ENCODE measurements at places on chromosomes 3 and 15. TPM values are rescaled to one million over a fixed set of nuclear protein-coding genes. Genes with fewer than 3 reads are reported as not detected.

The ADGRG7 gene
- not detected for total RNA-seq

The EOMES gene
- 1.4 TPM for total RNA-seq

The ARHGAP31 gene
- total RNA-seq, result 11.9 TPM

The TMIE gene
- 0.25 TPM for total RNA-seq

The GOLGA8S gene
- 0.61 TPM for total RNA-seq

The C2CD4A gene
- not detected for total RNA-seq

DNA sequence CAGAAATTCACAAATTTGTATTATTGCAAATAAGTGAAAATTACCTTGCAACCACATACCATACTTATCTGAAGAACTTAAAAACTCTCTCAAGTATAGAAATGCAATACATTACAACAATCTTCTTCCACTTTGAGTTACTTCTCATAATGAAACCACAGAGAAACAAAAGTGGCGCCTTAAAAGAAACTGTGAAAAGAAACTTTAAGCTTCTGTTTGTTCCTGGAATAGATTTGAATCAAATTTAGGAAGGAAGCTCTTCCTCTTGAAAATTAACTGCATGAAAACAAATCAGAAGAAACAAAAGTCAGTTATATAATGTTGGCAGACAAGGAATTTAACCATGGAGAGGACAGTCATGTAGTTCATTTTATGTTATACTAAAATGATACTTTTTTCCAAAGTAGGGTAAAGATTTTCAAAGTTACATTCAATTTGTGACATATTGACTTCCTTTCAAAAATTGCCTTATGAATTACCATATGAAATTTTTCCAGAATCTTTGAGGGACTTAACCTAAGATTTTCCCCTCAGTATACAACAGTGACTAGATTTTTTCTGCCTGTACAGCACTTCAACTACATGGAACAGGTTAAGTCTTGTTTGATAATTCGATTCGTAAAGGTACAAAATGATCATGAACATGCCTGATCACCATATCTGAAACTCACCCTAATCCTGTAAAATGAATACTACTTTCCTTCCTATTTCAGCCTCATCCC is 57.6 kb upstream of the TNFSF10 start:
- DNase-seq, result no peak
- H3K4me3 ChIP-seq, result peak overlapping the region; percentile 19
- H3K4me1 ChIP-seq, result peaks cover 29% of the 10 kb centered on the region
- H3K27ac ChIP-seq, result peak overlapping the region; percentile 57

- H3K4me3 ChIP-seq, result no peak overlapping the region
These were observed 57.7 kb downstream of the TRIM69 start for GRCh38 chr15:44794072-44794471.

GRCh38 chr3:185052631-185053030 is 100.2 kb downstream of the C3orf70 start:
- no peak overlapping the region for H3K27ac ChIP-seq
- no peak overlapping the region for H3K4me3 ChIP-seq
- no peak for DNase-seq
- no peaks in the 10 kb centered on the region for H3K27me3 ChIP-seq

GRCh38 chr15:100939791-100940190 is 20.6 kb downstream of the LRRK1 start:
- no peaks in the 10 kb centered on the region for H3K4me1 ChIP-seq
- no peaks in the 10 kb centered on the region for H3K27me3 ChIP-seq
- H3K27ac ChIP-seq, result no peak overlapping the region
- no peak overlapping the region for H3K4me3 ChIP-seq

- H3K4me1 ChIP-seq, result no peaks in the 10 kb centered on the region
- DNase-seq, result no peak
- H3K36me3 ChIP-seq, result peaks cover 5% of the 10 kb centered on the region
- H3K27me3 ChIP-seq, result no peaks in the 10 kb centered on the region
- H3K27ac ChIP-seq, result no peak overlapping the region
These were observed 4.5 kb upstream of the RPSA start for GRCh38 chr3:39401983-39402382.

DNA sequence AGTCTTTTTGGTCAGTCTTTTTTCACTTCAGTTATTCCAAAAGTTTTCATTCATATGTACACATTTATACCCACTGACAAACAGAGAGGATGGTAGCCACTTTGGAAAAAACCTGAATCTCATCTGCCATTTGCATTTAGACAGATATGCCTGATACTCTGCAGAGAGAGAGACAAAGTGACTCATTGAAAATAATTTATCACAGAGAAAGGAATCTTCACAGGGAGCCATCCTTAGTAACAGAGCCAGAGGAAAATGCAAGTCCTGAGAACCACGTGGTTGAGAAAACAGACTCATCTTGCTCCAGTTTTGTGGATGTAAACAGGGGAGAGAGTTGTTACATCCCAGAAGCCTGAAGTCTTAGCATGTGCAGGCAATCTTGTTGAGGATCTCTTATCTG is 28.2 kb upstream of the PLAAT1 start:
- no peak overlapping the region for H3K4me3 ChIP-seq
- H3K36me3 ChIP-seq, result no peaks in the 10 kb centered on the region
- H3K4me1 ChIP-seq, result no peaks in the 10 kb centered on the region
- no peak for DNase-seq

GRCh38 chr3:99330281-99330680 is 308.1 kb upstream of the COL8A1 start:
- H3K4me1 ChIP-seq, result no peaks in the 10 kb centered on the region
- DNase-seq, result no peak
- no peak overlapping the region for H3K27ac ChIP-seq
- no peak overlapping the region for H3K4me3 ChIP-seq

- no peaks in the 10 kb centered on the region for H3K4me1 ChIP-seq
- H3K27me3 ChIP-seq, result no peaks in the 10 kb centered on the region
- H3K4me3 ChIP-seq, result no peak overlapping the region
- DNase-seq, result no peak
These were observed 56.3 kb downstream of the ABI3BP start for GRCh38 chr3:100936931-100937330.

DNA sequence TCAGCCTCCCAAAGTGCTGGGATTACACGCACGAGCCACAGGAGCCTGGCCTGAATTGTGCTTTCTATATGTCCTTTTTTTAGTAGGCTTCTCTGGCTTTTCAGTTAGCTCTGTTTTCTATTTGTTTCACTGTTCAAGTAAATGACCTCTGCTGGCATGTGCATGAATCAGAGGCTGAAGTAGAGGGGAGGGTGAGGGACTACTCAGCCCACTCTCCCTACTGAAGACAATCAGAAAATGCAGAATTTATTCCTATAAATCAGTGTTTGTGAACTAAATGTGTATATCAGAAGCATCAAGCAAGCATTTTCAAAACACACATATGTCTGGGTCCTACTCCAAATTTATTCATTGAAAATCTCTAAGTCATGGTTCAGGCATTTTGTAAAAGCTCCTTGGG is 45.0 kb downstream of the ZMAT3 start:
- no peaks in the 10 kb centered on the region for H3K27me3 ChIP-seq
- H3K36me3 ChIP-seq, result no peaks in the 10 kb centered on the region
- no peak overlapping the region for H3K4me3 ChIP-seq
- peak overlapping the region; percentile 58 for H3K27ac ChIP-seq

DNA sequence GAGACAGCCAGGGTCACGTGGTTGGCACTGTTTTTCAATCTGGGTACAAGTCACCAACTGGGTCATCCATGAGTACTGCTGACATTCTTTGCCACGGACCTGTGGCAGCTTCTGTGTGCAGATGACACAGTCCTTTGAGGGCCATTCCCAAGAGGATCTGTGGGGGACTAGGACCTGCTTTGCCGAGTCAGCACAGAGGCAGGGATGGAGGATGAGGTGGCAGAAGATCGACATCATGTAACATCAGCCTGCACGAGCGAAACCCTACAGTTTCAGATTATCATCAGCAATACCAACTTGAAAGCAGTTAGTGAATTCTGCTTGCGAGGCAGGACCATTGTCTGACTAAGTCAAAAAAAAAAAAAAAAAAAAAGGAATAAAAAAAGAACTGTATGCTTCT is 227.7 kb downstream of the FOXP1 start:
- H3K4me1 ChIP-seq, result peaks cover 9% of the 10 kb centered on the region
- DNase-seq, result no peak
- H3K27me3 ChIP-seq, result no peaks in the 10 kb centered on the region
- no peaks in the 10 kb centered on the region for H3K36me3 ChIP-seq
- H3K4me3 ChIP-seq, result no peak overlapping the region
- H3K27ac ChIP-seq, result no peak overlapping the region

- no peaks in the 10 kb centered on the region for H3K36me3 ChIP-seq
- H3K4me1 ChIP-seq, result no peaks in the 10 kb centered on the region
- H3K27ac ChIP-seq, result no peak overlapping the region
- H3K4me3 ChIP-seq, result no peak overlapping the region
These were observed 89.3 kb downstream of the LPP start for GRCh38 chr3:188243124-188243795.

- H3K36me3 ChIP-seq, result no peaks in the 10 kb centered on the region
- no peak for DNase-seq
- no peak overlapping the region for H3K27ac ChIP-seq
- no peak overlapping the region for H3K4me3 ChIP-seq
- no peaks in the 10 kb centered on the region for H3K4me1 ChIP-seq
These were observed 133.0 kb upstream of the SOX2 start for GRCh38 chr3:181578743-181579142.

DNA sequence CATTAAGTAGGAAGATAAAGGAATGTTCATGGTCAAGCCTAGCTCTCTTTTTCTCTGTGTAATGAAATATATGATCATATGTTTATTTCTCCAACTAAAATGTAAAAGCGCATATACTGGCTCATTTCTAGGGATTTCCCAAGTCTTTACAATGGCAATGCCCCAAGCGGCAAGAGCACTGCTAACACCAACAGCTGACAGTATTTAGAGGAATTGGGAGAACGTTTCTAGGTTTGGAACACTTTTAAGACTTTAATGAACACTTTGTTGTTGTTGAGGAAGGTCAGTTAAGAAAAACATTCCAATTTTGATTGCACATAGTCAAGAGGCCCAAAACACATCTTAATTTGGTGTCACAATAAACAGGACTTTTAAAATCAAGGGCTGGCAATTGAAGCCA is 132.7 kb downstream of the ATP8B4 start:
- H3K4me3 ChIP-seq, result no peak overlapping the region
- no peaks in the 10 kb centered on the region for H3K27me3 ChIP-seq
- no peaks in the 10 kb centered on the region for H3K36me3 ChIP-seq
- no peaks in the 10 kb centered on the region for H3K4me1 ChIP-seq
- no peak overlapping the region for H3K27ac ChIP-seq

DNA sequence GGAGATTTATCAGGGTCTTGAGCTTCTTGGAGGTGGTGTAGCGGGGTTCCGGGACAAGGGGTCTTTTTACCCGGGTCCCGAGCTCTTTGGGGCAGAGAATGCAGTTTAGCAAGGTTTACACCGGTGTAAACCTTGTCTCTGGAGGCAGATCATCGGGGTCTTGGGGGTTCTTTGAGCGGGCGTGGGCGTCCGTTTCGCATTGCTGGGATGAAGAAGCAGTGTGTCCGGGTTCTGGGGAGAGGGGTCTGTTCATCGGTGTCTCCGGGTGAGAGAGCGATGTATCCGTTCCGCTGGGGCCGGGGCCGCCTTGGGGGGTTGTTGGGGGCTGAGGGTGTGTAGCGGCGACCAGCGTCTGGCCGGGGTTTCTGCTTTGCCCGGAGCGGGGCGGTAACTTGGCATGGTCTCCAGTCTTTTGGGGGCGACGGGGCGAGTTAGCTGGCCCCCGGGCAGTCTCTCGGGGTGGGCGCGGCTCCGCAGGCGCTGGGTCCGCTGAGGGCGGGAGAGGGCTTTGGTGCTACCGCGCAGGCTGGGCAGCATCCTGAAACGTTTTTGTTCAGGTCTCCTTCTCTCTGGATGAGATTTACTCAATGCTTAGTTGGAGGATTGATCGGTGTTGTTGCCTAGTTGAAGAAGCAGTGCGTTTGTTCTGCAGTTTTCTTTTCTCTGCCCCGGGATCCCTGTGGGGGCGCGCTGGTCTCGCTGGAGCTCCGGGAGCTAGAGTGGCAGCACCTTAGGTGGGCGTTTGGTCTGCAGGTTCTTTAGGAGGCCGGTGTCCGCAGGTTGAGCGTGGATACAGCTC is 843 bp downstream of the GLCE start:
- peak; percentile 19 for DNase-seq
- H3K27ac ChIP-seq, result peak overlapping the region; percentile 76
- H3K4me1 ChIP-seq, result peaks cover 7% of the 10 kb centered on the region

DNA sequence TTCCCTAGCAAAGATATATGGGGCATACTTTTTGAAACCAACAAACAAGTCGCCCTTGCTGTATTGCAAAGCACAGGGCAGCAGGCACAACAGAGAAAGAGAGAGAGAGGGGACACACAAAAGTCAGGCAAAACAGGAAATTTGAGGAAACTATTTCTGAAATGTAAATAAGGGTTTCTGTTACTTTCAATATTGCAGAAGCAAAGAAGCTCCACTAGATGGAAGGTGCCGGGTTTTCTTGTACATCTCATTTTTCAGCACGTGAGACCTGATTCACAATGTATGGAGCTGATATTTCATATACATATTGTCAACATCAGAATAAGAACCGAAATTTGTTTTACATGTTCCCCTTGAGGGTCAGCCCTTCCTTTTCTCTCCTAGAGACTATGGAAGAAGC is 127.4 kb downstream of the FOXP1 start:
- DNase-seq, result no peak
- peak overlapping the region; percentile 23 for H3K4me3 ChIP-seq
- H3K27ac ChIP-seq, result peak overlapping the region; percentile 90

- peak overlapping the region; percentile 24 for H3K4me3 ChIP-seq
- peak overlapping the region; percentile 69 for H3K27ac ChIP-seq
- H3K36me3 ChIP-seq, result peaks cover 5% of the 10 kb centered on the region
- DNase-seq, result no peak
These were observed 4.3 kb downstream of the TBC1D2B start for GRCh38 chr15:78073046-78073787.

- no peak for DNase-seq
- peaks cover 6% of the 10 kb centered on the region for H3K36me3 ChIP-seq
- no peaks in the 10 kb centered on the region for H3K27me3 ChIP-seq
These were observed 9.5 kb upstream of the LTK start for GRCh38 chr15:41523097-41523496.

DNA sequence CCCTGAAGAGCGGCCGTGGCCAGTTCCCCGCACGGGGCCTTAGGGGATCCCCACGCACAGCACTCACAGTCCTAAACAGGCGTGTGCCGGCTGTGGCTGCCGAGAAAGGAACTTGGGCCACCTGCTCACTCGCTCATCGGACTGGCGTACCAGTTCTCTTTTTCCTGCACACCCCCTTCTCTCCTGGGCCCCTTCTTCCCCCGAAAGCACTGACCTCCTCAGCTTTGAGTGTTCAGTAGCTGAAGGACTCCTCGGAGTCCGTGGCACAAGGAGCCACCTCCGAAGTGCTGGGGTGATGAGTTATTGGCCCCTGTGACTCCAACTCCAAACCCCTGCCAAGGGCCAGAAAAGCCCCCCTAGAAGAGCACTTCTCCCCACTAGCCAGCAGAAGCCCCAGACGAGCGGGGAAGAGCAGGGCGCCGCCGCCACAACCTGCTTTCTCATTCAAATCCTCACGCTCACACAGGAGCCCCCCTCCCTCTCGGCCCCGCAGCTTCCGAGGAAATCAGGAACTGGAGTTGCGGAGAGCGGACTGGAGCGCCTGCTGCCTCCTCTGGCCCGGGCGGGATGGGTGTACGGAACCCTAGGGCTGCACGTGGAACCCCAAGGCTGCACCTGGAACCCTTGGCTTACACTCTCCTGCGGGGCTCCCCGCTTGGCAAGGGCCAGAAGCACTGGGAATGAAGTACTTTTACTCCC is at the start of gene PLCH1:
TSS of gene PLCH1 (minus strand) at position 446 of the 699 bp plus-strand sequence. CDS start 40,847 bp downstream, outside the sequence.
- H3K4me1 ChIP-seq, result peaks cover 5% of the 10 kb centered on the region
- H3K27me3 ChIP-seq, result peaks cover 5% of the 10 kb centered on the region
- H3K27ac ChIP-seq, result peak within 1 kb of the TSS; percentile 37

GRCh38 chr3:16305111-16305541 is 40.1 kb downstream of the OXNAD1 start:
- DNase-seq, result no peak
- peaks cover 10% of the 10 kb centered on the region for H3K36me3 ChIP-seq

- no peak overlapping the region for H3K27ac ChIP-seq
- H3K4me1 ChIP-seq, result no peaks in the 10 kb centered on the region
- DNase-seq, result no peak
- H3K4me3 ChIP-seq, result no peak overlapping the region
- no peaks in the 10 kb centered on the region for H3K36me3 ChIP-seq
These were observed 160.7 kb downstream of the TAFA4 start for GRCh38 chr3:68771681-68772080.
